ENCODE measurements at places on chromosomes 12 and 14. TPM values are rescaled to one million over a fixed set of nuclear protein-coding genes. Genes with fewer than 3 reads are reported as not detected.

The DCN gene
- total RNA-seq: 120 TPM

The MOAP1 gene
- 46.5 TPM for total RNA-seq

DNA sequence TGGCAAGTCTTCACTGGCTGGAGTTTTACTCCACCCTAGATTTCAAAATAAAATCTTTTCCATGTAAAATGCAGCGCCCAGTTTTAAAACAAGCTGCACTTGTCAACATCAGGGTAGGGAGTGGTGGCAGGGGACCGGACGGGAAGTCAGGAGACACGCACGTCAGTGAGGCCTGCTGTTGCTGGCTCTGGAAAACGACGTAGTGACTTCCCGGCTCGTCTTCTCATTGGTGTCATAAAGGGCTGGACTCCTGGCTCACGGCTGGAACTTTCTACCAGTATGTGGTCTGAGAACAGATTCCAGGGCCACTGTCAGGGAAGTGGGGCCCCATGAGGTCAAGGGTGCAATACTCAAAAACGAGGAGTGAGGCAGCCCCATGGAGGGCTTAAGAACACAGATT, 64.2 kb upstream of the FOXN3 start:
- no peak for DNase-seq

DNA sequence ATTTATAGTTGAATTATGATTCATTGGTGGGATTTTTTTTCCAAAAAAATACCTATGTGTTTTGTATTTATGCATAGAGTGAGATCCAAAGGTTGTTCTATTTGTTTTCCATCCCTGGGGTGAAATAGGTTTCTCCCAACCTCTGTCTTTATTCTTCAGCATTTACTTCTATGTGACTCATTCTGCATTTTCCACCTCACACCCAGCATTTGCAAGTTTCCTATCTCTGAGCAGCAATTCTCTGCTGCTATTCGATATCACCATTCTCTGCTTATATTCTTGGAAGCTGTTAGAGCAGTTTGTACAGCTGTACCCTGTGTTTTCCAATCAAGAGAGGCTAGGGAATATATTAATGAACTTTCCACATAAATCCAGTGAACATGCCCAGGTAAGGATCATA, 538.9 kb downstream of the SNAPC1 start:
- no peak for DNase-seq

The EML1 gene
- total RNA-seq: 26.8 TPM
